ENCODE measurements at places on chromosomes 2 and 18.

DNA sequence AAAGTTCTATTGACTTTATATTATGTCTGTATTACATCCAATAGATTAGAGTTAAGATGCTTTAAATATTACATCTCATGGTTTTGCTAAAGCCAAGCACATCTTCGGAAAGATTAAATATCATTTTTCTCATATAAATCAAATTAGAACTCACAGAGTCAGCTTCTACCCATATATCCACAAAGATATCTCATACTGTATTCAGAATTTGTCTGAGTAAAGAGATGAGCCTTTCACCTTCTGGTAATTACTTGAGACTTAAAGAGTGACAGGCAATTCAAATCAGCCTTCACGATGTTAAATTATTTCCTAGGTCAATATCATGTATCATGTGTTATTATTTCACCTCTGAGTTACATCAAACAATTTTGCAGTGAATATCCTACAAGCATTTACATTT, 13.0 kb downstream of the CCDC178 start:
- no peak for DNase-seq

GRCh38 chr2:196902828-196903227, 23.7 kb downstream of the PGAP1 start:
- DNase-seq, result no peak

DNA sequence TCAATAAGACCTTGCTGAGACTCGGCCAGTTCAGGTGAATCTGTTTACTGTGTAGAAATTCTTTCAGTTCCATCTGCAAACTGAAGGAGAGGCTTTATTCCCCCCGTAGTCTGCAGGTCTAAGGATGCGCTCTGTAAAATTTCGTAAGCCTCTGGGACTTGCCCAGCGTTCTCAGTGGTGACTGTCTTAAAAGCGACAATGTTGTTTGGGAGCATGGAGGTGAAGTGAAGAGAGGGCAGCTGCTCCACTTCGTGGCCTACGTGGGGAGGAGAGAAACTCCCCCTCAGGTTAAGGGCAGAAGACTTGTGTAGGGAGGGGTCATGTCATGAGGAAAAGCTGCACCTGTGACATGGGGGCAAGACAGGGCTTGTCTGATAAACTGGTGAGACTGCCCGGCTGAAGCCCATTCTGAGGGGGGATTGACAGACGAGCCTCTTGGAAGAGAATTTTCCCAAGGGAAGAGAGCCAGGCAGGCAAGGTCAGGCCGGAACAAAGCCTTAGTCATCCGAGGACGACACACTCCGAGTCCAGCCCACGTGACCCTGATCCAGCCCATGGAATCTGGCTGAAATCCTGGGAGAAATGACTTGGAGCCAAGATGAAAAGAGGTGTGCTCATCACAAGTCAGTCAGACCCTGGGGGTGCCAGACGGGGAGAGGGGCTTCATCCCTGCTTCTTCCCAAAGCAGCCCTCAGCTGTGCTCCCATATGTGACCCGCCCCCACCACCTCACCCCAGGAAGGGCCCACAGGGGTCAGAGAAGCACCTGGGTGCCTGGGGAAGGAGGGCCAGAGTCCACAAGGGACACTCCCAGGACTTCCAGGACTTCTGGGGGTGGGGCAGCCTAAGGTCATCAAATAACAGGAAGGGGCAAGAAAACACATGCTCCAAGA, 88.5 kb upstream of the SH3BP4 start:
- DNase-seq, result no peak

GRCh38 chr2:7900593-7900992, 781.3 kb upstream of the ID2 start:
- DNase-seq, result no peak

DNA sequence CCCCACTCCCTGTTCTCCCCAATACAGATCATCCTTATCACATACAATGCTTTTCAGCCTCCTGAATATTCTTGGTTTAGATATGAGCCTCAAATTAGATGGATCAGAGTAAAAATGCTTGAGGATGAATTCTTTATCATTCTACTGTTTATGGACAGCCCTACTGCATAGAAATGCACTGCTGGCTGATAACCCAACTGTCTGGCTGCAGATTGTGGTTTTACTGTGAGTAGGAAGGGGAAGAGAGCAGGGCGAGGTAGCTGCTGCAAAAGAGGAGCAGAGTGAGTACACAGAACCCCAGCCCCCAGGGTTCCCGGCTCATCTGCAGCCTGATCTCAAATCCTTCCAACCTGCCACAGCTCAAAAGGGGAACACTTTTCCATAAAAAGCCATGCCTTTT, 29.4 kb upstream of the NCOA1 start:
- DNase-seq, result no peak

DNA sequence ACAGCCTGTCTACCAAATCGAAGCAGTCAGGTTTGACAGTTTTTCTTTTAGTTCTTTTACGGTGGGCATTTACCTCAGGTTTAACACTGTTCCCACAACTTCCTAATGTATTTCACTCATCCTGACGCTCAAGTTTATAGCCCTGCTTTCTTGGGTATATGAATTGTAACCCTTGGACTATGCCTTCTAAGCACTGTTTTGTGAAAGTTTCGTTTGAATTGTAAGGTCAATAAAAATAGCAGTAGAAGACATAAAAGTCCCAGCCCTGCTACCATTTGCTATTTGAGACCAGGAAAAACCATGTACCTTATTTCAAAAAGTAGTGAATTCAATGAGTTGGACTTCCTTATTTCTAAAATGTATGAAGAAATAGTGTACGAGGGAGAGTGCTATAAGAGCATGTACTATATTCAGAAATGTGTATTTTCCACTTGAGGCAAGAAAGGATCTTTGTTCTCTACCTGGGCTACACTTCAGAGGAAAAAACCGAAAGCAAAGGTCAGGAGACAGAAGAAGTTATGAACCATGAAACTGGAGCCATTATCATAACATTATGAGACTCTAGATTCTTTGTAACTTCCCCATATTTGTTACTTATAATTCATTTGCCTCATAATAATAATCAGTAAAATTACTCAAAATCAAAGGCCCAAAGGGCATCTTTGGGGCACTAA, 1.9 kb upstream of the ZC3H15 start:
- no peak for DNase-seq

GRCh38 chr2:31831585-31831984, 179.2 kb downstream of the MEMO1 start:
- no peak for DNase-seq

GRCh38 chr2:118078734-118079133, 9.5 kb upstream of the INSIG2 start:
- no peak for DNase-seq

GRCh38 chr2:64151476-64151875, 7.3 kb upstream of the PELI1 start:
- DNase-seq, result no peak

GRCh38 chr2:100390001-100390940, 27.2 kb downstream of the CHST10 start:
- DNase-seq, result no peak

DNA sequence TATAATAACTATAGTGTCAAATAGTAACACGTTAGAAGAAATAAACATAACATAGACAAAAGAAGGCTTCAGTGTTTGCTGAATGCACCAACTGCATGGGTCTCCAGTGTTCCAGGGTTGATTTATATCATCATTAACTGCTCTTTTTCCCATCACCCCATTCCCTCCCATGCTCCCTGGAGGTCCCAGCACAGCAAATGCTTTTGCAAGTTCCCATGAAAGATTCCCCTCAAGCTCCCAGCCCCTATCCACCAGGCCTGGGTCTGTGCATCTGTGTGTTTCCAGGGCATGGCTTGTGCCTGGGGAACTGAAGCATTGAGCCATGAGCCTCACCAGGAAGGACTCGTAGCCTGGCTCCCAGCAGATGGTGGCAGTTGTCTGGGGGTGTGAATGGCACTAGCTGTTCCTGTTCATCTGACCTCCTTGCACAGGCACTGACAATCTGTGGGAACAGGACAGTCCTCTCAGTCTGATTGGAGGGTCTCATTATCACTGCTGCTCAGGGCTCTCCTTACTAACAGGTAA, 164.6 kb upstream of the RMP24 start:
- no peak for DNase-seq

DNA sequence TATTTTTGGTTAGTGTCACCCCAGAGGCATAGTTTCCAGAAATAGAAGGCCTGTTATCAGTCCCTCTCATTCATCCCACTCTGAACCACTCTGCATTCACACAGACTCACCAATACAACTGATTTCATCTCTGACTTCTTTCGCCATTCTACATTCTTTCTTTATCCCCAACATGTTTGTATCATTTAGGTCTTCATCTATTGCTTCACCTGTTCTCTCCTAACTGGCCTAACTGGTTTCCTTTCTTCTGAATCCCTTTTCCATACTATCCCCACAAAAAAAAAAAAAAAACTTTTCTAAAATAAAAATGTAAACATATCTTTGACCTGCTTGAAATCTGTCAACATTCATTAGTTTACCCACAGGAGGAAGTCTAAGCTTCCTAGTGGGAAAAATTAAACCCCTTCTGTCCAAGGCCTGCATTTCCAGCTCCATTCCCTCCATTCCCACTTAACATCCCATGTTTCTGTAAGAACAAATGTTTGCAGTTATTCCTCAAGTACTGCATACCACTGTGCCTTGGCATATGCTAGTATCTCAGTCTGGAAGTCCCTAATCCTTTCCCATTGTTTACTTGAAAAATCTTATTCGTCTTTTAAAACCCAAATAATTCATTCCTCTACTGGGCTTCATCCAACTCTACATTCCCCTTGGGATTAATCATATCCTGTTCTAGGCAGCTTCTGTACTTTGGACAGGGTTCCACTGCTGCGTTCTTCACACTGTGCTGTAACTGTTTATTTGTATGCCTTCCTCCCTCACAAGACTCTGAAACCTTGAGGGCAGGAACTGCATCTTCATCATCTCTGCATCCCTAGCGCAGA, 68.5 kb downstream of the FIGN start:
- no peak for DNase-seq

DNA sequence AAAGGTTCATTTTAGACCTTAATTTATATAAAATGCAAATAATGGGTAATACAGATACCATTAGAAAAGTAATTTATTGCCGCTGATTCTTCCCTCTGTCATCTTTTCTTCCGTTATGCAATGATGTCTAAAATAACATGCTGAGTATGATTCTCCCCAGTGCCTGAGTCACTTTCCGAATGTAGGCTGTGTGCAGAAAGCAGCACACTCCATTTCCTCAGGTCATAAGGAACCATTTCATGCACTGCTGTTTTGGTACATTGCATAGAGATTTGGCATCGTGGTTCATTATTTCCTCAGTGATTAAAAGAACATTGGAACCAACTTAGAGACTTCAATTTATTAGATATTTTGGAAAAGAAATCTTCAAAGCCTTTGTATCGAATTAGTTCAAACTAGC, 173.5 kb downstream of the CDH2 start:
- DNase-seq, result no peak

Measured in activated CD8-positive, alpha-beta memory T cell treated with anti-CD3 and anti-CD28 coated beads for 1 hour (primary cell).